ENCODE measurements at places on chromosomes 13 and 19.

- DNase-seq, result no peak
Observed at GRCh38 chr19:36032251-36033104, at the start of gene CLIP3. TSS of gene CLIP3 (minus strand) at chr19:36032873. CDS start at chr19:36032357, 516 bp downstream.

GRCh38 chr13:75061909-75062308 lies 420.1 kb downstream of the TBC1D4 start:
- no peak for DNase-seq

GRCh38 chr19:3983936-3984583 lies 1.2 kb downstream of the EEF2 start:
- no peak for DNase-seq

- DNase-seq, result no peak
Observed at GRCh38 chr19:12737835-12738351, 596 bp downstream of the GET3 start.

DNA sequence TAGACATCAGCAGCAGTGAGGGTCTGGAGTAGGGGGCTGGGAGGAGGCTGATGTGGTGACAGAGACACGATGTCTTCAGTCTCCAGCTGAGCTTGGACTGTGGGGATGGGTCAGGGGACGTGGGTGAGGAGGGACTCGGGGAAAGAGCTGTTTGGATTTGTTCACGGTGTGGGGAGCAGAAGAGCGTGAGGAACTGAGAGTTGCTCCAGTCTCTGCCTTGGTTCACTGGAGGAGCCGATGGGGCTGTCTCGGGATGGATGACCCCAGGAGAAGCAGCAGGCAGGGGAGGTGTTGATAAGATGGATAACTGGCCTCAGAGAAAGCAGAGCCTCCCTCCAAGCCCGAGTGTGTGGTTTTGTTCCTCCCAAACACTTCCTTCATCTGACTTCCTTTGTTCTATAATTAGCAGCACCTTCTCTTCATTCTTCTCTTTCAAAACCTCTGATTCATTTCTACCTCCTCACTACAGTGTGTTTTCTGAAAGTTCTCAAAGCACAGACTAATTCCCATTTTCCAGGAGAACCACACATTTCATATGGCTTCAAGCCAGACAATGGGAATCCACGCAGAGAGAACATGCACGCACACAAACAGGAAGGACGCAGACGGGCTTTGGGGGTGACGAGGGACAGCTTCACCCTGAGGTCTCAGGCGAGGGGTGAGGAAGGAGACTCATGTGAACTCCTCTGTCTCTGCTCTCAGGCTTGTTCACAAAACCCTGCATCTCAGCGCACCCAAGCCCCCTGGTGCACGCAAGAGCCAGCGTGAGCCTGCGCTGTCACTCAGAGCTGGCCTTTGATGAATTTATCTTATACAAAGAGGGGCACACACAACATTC lies 18.6 kb downstream of the LAIR2 start:
- DNase-seq, result no peak

DNA sequence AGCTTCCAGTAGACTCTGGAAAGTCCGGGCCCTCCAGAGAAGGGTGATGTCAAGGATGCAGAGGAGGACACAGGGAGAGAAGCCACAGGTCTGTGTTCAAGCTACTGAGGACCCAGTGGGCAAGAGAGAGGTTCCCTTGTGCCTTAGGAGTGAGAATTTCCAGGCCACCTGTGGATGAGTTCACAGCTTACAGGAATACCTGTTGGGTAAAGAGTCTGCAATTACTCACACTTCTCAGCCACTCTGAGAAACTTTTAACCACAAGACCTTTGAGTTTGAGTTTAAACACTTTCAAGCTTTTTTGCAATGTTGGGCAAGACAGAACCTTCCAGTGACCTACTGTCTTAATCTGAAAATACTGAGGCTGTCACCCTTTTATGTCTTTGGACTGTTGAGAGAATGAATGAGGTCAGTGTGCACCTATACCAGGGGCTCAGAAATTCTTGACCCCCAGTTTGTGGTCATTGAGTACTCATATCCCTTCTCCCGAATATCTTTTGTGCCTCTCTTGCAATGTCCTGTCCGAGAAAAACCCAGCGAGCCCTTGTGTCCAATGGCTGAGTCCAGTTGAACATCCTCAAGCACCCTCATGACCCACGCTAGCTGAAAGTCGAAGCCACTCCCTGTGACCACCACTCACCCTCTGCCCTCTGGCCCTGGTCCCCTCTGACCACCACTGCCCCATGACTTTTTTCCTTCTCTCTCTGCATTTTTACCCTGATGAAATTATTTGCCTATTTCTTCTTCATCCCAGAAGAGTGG lies 368.5 kb upstream of the ZNF507 start:
- DNase-seq, result no peak

- no peak for DNase-seq
Observed at GRCh38 chr13:76852986-76853385, 33.2 kb downstream of the KCTD12 start.

GRCh38 chr13:22154041-22154440 lies 483.2 kb downstream of the FGF9 start:
- DNase-seq, result no peak

DNA sequence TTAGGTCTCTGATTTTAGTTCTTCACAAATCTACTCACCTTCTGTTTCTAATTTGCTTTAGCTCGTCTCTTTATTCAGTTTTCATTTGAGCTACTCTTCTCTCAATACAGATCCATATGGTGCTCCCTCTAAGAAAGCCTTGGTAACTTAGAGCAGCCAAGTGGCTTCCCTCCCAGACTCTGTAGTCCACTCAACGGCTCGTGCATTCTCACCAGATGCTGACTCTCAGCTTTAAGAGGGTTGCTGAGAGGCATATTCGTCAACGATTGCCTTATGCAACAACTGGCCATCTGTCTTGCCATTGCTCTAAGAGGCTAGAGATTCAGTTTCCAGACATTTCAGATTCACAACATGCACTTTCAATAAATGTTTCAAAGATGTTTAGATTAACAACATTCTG lies 785.8 kb upstream of the SLC10A2 start:
- DNase-seq, result no peak

- DNase-seq, result no peak
Observed at GRCh38 chr13:47650209-47650608, 350.9 kb downstream of the SUCLA2 start.

GRCh38 chr13:79126706-79127105 lies 279.3 kb downstream of the RBM26 start:
- DNase-seq, result no peak

DNA sequence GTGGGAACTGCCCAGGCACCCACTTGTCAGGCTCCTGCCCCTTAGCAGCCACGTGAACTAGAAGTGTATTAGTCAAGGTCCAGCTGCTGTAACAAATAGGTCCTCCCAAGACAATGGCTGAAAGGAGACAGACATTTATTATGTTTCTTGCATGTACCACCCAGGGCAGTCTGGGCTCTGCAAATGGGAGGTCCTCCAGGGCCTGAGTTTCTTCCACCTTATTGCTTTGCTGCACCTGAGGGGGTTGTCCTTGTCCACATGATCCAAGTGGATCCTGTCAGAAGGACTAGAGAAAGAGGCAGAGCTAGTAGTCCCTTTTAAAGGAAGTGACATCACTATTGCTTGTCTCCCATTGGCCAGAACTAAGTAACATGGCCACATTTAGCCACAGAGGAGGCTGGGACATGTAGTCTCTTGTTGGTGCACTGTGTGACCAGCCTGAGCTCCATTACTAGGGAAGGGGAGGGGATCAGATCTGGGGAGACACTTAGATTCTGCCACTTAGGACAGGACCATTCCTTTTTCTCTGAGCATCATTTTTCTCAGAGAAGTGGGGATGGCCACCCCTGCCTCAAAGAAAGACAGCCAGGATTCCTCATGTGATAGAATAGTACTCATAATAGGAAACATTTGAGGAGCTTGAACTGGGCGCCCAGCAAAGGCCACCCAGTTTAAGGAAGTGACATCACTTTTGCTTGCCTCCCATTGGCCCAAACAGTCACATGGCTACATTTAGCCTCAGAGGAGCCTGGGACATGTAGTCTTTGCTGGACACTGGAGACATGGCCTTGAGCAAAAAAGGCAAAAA lies 15.1 kb downstream of the CC2D1A start:
- DNase-seq, result no peak

DNA sequence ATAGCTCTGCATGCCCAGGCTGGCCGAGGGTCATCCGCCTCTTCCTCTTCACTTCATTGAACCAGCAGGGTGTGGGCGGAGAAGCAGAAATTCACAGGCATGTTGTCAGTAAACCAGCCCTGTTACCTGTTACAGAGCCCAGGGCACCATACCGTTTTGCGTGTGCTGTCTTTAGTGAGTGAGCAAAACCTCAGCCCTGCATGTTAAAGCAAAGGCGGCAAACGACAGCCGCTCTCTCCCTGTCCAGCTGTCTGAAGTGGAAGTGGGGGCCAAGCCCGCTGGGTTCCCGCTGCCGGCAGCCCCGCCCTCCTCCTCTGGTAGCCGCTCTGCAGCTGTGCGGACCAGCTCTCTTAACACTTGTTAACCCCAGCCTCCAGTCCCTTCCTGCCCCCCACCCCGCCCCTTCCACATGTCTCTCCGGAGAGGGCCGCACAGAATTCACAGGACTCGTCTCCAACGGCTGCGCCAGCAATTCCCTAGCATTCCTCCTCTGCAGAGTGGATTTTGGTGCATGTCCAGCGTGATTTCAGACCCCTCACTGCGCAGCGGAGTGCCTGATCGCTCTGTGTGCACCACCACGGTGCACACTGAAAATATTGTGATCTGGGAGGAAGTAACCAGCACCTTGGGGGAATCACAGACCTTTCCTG lies 12.7 kb downstream of the KLHL26 start:
- no peak for DNase-seq

DNA sequence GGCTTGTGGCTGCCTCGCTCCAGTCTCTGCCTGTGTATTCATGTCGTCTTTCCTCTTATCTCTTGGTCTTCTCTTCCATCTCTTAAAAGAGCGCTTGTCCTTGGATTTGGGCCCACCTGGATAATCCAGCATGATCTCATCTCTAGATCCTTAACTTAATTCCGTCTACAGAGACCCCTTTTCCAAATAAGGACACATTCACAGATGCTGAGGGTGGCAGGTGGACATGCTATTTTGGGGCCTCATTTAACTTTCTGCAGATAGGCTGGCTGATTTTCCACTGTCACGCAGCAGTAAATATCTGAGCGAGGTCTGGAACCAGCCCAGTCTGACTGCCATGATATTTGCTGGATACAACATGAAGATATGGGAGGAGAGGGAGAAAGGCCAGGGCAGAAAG lies 41.5 kb upstream of the TSHZ3 start:
- no peak for DNase-seq

DNA sequence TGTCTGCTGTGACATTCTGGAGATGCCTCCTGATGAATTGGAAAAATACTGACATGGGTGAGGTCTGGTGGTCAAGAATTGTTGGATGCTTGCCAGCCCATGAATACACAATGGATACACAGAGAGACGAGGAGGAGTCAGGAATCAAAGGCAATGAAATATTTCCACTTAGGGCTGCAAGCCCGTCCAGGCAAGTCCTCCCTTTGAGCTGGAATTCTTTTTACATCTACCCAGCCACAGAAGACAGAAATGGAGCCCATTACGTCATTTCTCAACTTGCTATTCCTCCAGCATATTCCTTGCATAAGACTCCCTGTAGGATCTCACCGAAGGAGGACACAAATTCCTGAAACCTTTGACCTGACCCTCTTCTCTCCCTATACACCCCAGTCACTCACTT lies 15.7 kb upstream of the IGFL4 start:
- no peak for DNase-seq

DNA sequence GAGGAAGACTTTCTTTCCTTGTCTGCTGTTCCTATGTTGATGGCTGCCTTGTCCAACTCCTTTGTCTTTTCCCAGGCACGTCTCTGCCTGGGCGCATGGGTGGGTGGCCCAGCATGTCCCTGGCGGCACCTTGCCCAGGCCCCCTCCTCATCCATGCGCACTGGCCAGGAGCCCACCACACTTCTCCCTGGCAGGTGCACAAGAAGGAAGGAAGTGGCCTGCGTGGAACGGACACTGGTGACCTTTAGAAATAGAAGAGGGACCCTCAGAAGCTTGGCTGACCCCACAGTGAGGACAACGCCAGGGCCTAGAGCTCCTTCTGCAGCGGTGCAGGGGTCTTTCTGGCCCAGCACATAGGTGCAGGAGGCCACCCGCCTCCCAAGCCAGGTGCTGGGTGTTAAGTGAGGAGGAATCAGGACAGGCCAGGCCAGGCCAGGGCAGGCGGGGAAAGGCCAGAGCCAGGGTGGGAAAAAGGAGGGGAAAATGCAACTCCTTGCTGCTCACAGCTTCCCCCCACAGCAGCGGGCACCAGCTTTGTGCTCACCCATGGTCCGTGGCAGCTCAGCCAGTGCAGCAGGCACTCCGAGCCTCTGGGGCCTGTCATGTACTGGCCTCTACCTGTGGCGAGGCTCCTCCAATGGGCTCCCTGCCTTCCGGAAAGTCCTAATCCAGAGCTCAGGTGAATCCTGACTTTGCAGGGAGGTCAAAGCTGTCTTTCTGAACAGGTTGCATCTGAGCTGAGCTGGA lies 104.0 kb downstream of the SOX1 start:
- no peak for DNase-seq

GRCh38 chr19:4816202-4816949 lies 15.1 kb downstream of the TICAM1 start:
- DNase-seq, result no peak

DNA sequence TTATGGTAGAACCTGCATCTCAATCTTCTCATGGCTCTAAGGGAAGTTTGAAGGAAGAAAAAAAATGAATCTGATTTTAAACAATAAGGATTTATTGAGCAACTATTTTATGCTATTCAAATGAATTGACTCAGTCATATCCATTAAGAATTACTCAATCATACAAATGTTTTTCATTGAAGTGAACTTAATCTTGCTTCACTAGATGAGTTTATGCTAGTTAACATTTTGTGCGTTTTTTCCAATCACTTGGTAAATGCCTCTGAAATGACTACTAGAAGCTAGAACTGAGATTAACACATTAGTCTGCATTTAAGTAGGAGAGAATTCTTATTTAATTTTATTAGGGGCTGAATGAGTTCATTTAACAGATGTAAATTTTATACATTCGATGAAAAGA lies 25.2 kb downstream of the RXFP2 start:
- DNase-seq, result no peak

GRCh38 chr13:48585456-48585840 lies 52.6 kb upstream of the RCBTB2 start:
- no peak for DNase-seq

DNA sequence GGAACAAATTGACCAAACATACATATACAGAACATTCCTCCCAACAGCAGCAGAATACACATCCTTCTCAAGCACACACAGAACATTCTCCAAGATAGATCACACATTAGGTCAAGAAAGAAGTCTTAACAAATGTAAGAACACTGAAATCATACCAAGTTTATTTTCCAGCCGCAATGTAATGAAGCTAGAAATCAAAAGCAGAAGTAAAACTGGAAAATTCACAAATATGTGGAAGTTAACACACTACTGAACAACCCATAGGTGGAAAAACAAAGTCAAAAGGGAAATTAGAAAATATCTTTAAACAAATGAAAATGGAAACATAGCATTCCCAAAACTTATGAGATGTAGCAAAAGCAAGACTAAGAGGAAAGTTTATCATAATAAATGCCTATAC lies 692.6 kb downstream of the DIAPH3 start:
- DNase-seq, result no peak

GRCh38 chr13:106484084-106484483 lies 51.4 kb downstream of the EFNB2 start:
- DNase-seq, result no peak
